Stimulated activated CD4-positive, alpha-beta T cell treated with anti-CD3 and anti-CD28 coated beads, Interleukin-12 subunit alpha, Interleukin-12 subunit beta, amount 100 ng/mL, for 4 hours (primary cell): ENCODE measurements at places on chromosomes 11 and 22.

- no peak for DNase-seq
These were observed 10.0 kb downstream of the CD6 start for GRCh38 chr11:60981515-60981914.

- no peak for DNase-seq
These were observed 31.6 kb upstream of the KCNQ1OT1 start for GRCh38 chr11:2731130-2732125.

GRCh38 chr11:130673698-130674097 is 225.3 kb downstream of the ADAMTS15 start:
- no peak for DNase-seq

DNA sequence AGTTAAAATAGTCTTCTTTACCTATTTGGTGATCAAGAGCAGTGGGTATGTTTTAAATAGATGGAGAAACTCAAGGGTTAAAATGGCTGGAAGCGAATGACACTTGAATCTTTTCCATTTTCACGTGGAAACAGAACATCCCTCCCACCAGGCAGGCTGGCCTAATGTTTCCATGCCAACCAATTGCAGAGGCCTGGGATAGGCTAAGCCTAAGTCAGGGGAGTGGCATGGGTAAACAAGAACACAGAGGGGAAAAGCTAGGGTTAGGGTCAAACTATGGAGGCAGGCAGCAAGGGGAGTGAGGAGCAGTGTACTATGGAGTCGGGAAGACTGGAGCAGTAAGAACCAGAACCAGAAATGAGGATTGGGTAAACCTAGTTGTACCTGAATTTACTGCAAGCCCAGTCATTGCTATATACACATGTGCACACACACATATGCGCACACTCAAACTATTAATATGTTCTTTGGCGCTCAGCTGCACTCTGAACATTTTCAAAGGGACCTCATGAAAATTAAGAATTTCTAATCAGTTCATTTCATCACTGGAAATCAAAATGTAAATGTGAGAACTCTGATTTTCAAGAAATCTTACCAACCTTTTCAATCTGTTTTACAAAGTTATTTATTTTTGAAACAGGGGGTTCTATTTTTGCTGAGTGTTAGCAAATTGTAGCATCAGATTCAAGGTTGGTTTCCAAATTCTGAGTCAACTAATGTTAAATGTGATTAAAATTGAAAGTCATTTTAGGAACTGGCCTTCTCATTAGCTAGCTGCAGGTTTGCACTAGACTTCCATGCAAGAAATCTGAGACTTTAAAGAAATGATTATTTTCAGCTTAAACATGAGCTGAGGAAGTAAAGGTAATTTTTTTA is 327.0 kb upstream of the CCDC90B start:
- no peak for DNase-seq

DNA sequence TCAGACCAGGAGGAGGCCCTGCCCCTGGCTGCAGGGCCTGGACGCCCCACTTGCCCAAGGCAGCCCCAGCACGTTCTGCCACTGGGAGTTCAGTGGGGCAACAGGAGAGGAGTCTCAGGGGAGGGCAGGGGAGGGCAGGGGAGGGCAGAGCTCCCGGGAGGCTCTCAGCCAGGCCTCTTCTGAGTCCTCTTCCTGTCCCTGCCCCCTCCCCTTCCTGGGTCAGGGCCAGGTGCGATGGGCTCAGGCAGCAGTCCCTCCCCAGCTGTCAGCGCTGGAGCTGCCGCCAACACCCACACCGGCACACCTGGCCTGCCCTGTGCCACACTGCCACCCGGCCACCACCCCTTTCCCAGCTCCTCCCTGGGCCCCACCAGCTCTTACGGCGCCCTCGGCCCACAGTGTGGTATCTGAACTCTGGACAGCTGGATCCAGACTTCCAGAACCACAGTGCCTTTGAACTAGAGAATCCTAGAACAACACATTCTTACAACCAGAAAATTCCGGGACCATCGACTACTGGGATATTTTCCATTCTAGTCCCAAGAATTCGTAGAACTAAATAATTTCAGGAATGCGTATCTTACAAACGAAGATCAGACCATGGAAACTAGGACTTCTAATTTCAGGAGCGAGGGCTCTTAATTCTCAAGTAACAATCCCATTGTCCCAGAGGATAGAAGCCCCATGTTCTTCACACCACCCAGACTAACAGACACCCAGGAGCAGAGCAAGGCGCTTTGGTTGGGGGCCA is 21.8 kb downstream of the RPL3 start:
- no peak for DNase-seq

- DNase-seq = no peak
These were observed 146.3 kb upstream of the B3GAT1 start for GRCh38 chr11:134558258-134558835.

- DNase-seq = no peak
These were observed 41.9 kb downstream of the SVIP start for GRCh38 chr11:22787551-22788162.

GRCh38 chr11:65496304-65497140 is 2.3 kb upstream of the MALAT1 start:
- no peak for DNase-seq

GRCh38 chr22:24833881-24834495 is 28.0 kb downstream of the SGSM1 start:
- no peak for DNase-seq

- DNase-seq = no peak
These were observed 313 bp downstream of the PRCP start for GRCh38 chr11:82899957-82900276.

- DNase-seq = no peak
These were observed 12.8 kb downstream of the PACSIN2 start for GRCh38 chr22:43002202-43002586.

GRCh38 chr11:2581151-2581930 is 118.5 kb downstream of the KCNQ1OT1 start:
- no peak for DNase-seq

- DNase-seq = no peak
These were observed 93.9 kb downstream of the GRIK4 start for GRCh38 chr11:120605469-120605868.

DNA sequence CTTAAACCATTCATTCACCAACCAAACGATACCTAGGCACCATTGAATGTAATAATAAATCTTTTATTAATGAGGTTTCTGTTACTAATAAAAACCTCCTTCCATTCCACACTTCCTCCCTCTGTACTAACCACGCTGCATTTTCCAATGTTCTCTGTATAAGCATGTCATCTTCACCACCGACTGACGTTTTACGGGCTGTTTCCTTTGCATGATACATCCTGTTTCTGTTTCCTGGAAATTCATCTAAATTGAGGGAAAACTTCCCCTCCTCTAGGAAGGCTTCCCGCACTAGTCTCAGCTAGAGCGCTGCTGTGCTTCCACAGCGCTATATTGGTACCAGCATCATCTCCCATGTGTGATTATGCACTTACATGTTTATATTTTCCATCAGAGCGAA is 2.1 kb downstream of the OR4D10 start:
- DNase-seq = no peak

GRCh38 chr11:83219095-83219494 is 25.6 kb downstream of the ANKRD42 start:
- DNase-seq = no peak

DNA sequence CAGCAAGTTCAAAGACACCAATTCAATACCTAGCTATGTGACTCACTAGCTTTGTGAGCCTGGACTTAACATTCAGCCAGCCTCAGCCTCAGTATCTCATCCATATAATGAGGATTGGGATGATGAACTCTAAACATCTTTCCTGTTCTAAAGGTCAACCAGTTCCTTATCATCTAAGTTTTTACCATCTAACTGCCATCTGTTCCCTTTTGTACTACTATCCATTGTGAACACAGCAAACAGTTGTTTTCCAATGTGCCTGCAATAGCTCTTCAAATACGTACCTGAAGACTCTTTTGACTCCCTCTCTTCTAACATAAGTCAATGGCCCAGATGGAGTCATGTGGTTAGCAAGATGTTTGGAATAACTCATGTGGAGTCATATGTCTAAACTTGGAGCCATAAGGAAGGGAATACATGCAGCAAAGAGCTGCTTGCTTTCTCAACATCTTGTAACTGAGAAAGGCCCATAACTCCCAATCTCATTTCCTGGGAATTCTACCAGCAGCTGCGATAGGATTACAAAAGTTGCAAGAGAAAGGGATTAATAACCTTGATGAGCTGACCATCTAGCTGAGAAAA is 19.4 kb downstream of the SYTL2 start:
- no peak for DNase-seq

- DNase-seq = no peak
These were observed 123.5 kb downstream of the UVRAG start for GRCh38 chr11:75938543-75938942.

DNA sequence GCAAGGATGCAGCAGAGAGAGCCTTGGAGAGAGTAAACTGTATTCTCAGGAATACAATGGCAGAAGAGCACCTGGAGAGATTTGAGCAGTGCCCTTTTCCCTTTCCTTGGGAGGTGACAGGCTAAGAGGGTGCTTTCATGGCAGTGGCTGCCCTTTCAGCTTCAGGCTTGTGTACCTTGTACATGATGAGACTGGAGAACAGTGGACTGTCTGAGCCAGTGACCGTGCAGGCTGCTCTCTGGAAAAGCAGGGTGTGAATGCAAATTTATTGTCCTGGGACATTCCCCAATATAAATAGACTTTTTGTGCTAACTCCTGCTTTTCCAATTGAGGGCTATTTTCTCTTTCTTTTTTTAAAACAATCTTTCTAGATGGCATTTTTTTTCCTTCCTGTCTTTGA is 99.3 kb downstream of the TRIM44 start:
- DNase-seq = no peak

GRCh38 chr22:41982865-41983264 is 13.6 kb downstream of the SEPTIN3 start:
- DNase-seq = no peak

DNA sequence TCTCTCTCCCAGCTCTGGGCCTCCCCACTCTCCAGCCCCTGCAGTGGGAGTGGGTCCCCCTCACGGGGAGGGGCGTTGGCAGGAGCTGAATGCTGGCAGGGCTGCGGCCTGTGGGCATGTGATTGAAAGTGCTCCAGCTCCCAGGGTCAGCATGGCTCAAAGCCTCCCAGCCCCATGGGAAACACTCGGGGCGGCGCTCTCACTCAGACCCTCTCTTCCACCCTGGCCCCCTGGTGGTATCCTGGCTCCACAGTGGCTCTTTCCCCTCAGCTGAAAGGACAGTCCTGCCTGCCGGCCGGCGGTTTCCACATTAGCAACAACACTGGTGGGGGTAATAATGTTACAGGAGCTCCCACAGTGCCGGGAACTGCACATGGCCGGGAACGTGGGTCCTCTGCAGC is 35.5 kb downstream of the POLR3H start:
- no peak for DNase-seq

GRCh38 chr11:117761993-117762392 is 35.0 kb downstream of the DSCAML1 start:
- DNase-seq = no peak

GRCh38 chr11:23455321-23455891 is 595.1 kb upstream of the CCDC179 start:
- no peak for DNase-seq

- DNase-seq = no peak
These were observed 12.4 kb upstream of the PLEKHA7 start for GRCh38 chr11:17026487-17027082.

GRCh38 chr11:73633999-73634398 is 12.4 kb upstream of the PLEKHB1 start:
- DNase-seq = no peak

DNA sequence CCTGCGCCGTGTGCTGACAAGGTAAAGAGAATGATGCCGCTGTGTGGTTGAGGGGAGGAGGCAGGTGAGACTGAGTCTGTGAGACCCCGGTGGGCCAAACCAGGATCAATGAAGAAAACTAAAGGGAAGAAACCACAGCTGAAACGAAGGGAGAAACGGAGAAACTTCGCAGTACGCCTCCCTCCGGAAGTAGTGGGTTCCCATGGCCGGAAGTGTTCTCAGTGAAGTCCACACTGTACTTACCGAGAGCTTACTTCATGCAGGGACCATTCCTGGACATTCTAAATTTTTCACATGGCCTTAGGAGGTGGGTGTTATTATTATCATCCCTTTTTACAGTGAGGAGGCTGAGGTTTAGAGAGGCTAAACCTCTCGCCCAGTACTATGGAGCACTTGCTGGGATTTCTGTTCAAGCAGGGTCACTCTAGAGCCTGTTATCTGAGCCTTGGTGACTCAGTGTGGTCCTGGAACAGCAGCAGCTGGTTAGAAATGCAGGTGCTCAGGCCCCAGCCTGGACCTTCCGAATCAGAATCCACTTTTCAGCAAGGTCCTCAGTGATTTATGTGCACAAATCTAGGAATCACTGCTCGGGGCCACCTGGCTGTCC is 17.9 kb downstream of the CD5 start:
- DNase-seq = no peak

GRCh38 chr11:64034411-64034811 is 1.3 kb upstream of the FLRT1 start:
- no peak for DNase-seq

DNA sequence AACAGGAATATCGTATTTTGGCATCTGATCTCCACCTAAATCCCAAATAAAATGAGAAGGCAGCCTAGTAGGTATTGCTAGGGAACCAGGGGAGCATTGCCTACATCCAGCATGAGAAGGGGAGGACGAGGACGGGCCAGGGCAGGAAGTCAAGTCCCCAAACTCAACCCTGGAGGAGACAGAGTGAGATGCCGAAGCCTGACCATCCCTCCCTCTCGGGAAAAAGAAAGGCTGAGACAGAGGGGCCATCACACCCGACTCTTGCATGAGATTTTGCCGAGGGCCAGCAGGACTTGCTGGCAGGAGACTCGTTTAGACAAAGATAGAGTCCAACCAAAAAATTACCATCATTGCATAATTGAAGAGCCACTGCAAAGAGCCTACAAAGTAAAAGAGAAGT is 50.2 kb upstream of the SPATA19 start:
- DNase-seq = no peak

DNA sequence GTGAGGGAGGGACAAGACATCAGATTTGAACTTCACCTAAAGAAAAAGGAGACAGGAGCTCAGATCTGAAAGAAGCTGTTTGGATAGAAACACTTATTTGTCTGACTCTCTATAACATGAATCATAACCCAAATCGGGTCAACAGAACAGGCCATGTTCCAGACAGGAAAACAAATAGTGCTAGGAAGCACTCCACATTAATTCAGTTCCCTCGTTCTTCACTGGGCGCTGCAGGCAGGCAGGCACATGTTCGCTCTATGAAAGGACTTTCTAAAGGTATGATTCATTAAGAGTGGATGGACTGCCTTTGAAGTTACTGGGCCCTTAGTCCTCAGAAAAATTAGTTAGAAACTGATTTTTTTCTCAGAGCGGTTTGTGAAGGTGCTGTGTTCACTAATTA is 137.5 kb upstream of the TRPC6 start:
- DNase-seq = no peak

DNA sequence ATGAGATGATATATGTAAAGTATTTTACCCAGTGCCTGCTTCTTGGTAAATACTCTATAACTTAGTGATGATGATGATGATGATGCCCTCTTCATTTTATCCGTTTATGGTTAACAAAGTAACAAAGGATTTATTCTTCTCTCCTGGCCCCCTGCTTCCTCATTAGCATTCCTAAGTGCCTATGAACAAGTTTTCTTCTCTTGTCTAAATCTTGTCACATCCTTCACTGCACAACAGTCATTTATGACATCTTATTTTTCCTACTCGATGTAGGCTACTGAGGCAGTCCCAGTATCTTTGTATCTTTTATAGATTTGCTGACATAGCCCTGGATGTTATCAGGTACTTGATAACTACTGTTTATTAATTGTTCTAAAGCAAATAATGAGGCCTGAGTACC is 754.4 kb upstream of the ARHGAP42 start:
- DNase-seq = no peak
